NCI-H446 (cell line): ENCODE measurements at places on chromosomes 1 and 21.

DNA sequence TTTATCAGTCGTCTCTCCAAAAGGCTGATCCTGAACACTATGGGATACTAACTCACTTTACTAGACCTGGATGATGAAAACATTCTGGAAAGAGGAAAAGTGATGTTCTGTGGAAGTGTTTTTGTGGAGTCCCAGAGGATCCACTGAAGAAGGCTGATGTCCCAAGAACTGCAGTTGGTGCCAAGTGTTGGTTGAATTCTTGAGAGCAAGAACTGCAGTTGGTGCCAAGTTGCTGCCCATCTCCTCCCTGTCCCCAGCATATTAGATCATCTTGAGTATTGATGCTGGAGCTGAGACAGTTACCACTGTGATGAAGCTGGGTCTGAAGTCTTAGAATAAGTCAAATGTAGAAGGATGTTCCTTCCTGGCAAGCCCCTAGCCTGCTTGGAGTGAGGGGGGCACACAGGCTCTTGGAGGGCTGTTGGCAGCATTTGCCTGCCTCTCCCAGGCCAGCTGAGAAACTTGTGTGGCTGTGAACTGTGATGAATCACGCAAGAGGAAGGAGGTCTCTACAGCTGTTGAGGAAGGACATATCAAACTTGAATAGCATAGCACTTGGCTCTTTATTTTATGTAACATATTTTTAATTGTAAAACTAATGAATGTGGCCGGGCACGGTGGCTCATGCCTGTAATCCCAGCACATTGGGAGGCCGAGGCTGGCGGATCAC lies 48.1 kb downstream of the DNAJC6 start:
- peak; percentile 49 for DNase-seq

- no peak for DNase-seq
Observed at GRCh38 chr1:180247580-180247979, 17.5 kb downstream of the LHX4 start.

DNA sequence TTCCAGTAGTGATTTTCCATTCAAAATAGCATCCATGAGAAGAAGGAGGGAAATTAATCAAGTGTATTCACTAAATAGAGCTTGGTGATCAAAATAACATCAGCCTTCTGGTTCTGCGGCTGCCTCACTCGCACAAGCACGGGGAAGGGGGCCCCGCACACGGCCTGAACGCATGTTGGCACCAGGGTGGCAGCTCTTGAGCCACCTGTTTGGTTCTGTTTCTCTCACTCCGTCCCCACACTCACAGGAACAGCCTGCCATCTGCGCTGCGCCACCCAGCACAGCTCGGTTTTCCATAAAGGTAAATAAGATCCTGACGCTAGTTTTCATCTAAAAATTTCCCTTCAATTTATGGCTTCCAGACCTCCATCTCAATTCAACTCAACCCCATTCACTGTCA lies 49.4 kb downstream of the TIAM1 start:
- no peak for DNase-seq

DNA sequence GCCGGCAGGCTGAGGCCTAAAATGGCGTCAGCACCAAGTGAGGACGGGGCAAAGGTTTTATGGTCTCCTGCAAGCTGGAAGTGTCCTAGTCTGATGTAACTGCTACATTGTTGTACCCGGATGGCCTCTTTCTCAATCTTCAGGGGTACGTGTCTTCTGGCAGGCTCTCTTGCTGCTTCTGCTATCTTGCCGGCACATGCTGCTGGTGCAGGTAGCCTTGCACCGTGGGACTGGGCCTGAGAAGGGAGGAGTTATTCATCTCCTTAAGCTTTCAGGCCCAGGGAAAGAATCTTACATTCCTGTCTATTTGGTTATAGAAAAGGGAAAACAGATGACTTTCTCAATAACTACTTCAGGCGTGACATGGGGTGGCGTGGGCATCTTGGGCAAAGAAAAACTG lies 72.2 kb downstream of the ZNF678 start:
- DNase-seq, result no peak

DNA sequence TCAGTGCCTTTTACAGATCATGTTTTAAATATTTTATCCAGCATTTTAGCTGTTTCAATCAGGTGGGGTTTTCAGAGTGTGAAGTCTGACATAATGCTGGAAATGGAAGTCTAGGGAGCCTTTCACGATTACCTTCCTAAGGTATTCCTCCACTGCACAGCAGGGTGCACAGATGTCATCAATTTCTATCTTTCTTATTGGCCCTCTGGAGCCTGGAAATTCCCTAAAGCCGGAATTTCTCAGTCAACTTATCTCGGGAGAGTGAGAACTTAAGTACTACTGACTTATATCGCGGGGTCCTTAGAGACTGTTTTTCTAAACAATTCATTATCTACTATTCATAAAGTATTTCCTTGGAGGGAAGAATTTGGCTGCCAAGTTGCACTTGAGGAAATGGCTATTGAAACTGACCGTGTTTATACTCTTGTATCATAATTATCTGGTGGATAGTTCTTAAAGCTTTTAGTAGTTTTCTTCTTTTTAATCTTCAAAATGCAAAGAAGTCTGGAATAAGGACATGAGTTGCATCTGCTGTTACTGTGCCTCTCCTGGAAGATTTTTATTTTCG lies 311.8 kb upstream of the B3GALT2 start:
- DNase-seq, result no peak

DNA sequence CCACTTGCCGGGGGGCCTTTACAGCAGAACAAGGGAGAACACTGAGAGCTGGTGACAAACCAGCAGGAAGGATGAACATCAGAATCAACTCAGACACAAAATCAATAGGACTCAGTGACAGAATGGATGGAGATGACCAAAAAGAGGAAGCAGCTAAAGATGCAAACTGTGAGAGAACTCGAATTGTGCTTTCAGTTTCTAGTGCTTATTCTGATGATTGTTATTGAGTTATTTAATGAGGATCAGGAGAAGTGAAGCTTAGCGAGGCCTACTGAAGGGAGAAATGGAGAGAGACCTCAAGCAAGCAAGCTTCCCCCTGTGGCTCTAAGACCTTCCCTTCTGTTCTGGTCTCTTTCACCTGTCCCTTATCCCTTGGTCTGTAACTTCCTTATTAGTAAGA lies 30.3 kb upstream of the TMEM125 start:
- DNase-seq, result no peak

- no peak for DNase-seq
Observed at GRCh38 chr1:100394285-100394684, 42.0 kb downstream of the CDC14A start.

- DNase-seq, result no peak
Observed at GRCh38 chr21:32484706-32485380, 72.3 kb downstream of the EVA1C start.

GRCh38 chr21:14826630-14827029 lies 238.2 kb downstream of the NRIP1 start:
- no peak for DNase-seq

DNA sequence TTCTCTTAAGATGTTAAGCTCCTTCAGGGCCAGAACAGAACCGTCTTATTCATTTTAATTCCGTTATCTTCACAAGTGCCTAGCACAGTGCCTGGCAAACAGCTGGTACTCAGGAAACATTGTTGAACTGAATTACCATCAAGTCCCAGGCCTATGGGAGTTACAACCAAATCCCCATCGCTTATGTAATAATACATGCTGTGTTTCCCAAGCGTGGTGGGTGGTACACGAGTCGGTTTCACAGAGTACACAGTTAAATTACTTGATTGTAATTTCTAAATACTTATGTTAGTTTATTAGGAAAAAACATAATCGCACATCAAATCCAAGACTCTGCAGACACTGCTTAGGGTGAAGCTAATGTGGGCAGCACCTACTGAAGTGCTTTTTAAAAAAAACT lies 1.0 kb downstream of the ANGEL2 start:
- no peak for DNase-seq

- peak; percentile 96 for DNase-seq
Observed at GRCh38 chr1:18211764-18212163, 104.2 kb downstream of the IGSF21 start.

GRCh38 chr1:213684454-213684853 lies 303.3 kb upstream of the PROX1 start:
- no peak for DNase-seq

- DNase-seq, result no peak
Observed at GRCh38 chr1:169121146-169121923, 14.8 kb downstream of the ATP1B1 start.

GRCh38 chr1:114369930-114370329 lies 141.1 kb downstream of the TRIM33 start:
- no peak for DNase-seq

GRCh38 chr1:36751525-36751924 lies 268.8 kb upstream of the CSF3R start:
- no peak for DNase-seq

DNA sequence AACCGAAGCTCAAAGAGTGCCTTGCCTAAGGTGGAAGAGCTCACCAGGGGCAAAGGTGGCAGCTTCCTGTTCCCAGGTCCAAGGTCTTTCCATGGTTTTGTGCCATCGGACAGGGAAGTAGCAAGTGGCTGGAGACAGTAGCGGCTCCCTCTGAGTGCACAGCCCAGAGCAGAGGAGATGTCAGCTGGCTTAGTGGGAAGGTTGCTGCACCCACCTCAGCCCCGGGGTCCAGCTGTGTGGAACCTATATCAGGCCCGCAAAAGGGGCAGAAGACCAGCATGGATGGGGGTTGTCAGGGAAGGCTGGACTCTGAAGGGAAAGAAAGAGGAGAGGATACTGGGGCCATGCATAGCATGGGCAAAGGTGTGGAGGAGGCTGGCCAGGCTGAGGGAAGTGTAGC lies 6.8 kb downstream of the IKBKE start:
- no peak for DNase-seq

GRCh38 chr1:59043796-59044195 lies 253.1 kb upstream of the FGGY start:
- no peak for DNase-seq

DNA sequence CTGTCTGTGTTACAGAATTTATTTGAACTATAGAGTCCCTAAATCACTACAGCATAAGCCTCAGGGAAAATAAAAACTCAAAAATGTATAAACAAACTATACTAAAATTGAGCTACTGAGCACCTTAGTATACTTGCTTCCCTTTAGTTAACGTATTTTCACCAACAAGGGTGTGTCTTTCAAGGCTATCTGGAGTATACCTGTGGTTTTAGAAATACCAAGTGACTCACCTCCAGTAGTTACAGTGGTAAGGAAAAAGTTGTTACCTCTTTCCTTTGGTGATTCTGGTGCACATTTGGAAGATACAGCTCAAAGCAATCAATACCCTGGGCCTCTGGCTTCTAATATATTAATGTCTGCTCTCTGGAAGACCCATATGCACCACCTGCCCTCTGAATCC lies 68.0 kb upstream of the C1orf105 start:
- DNase-seq, result no peak

- no peak for DNase-seq
Observed at GRCh38 chr1:10947181-10947580, 65.3 kb upstream of the TARDBP start.

- DNase-seq, result no peak
Observed at GRCh38 chr1:1540090-1540817, at the start of gene TMEM240. TMEM240 (minus strand) TSS chr1:1540624; CDS start chr1:1540346, 278 bp downstream.

GRCh38 chr1:206945779-206946178 lies 487 bp downstream of the PIGR start:
- DNase-seq, result no peak

DNA sequence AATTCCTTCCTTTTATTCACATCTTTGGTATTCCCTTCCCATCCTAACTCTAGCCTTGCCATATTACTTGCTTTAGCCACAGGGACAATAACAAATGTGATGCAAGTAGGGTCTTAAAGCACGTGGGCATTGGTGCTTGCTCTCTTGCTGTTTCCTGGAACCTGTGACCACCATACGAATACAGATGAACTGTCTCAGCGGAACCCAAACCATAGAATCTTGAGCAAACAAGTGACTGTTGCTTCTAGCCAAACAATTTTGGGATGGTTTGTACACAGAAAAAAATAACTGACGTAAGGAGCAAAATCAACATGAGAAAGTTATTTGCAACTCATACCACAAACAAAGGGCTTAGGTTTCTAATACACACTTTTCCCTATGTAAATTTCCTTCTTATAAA lies 15.2 kb upstream of the VTCN1 start:
- DNase-seq, result no peak

DNA sequence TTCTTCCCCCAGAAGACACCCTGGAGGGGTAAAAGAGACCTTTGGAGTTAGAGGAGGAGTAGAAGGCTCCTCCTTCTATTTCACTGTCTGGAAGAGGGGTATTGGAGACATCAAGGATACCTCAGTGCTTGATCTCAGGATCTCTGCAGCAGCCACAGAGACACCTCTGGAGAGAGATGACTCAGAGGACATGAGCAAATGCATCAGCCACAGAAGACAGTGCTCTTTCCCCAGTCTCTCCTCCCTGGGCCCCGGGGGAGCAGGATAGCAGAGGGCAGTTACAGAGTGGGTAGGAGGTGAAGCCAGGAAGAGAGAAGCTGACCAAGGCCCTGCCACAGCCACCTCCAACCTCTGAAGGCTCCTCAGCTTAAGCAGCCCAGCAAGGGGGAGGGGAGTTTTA lies 15.3 kb upstream of the TEDDM1 start:
- DNase-seq, result no peak

GRCh38 chr1:192943522-192943921 lies 115.6 kb downstream of the UCHL5 start:
- no peak for DNase-seq

DNA sequence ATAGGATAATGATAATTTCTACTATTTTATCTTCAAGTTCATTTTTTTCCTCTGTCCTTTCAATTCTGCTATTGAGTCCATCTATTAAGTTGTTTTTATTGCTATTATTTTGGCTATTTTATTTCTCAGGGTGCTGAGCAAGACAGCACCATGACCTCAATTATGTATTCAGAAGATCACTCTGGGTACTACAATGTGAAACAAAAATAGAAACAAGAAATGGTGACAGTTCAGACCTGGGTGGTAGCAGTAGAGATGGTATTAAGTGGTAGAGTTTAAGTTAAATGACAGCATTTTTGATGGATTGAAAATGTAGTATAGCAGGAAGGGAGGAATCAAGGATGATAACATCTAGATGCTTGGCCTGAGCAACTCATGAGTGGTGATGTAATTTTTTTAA lies 655.3 kb upstream of the PLXNA2 start:
- no peak for DNase-seq

- no peak for DNase-seq
Observed at GRCh38 chr1:59973719-59974118, 47.1 kb upstream of the CYP2J2 start.

GRCh38 chr1:39139723-39140360 lies 64.7 kb upstream of the MACF1 start:
- no peak for DNase-seq

DNA sequence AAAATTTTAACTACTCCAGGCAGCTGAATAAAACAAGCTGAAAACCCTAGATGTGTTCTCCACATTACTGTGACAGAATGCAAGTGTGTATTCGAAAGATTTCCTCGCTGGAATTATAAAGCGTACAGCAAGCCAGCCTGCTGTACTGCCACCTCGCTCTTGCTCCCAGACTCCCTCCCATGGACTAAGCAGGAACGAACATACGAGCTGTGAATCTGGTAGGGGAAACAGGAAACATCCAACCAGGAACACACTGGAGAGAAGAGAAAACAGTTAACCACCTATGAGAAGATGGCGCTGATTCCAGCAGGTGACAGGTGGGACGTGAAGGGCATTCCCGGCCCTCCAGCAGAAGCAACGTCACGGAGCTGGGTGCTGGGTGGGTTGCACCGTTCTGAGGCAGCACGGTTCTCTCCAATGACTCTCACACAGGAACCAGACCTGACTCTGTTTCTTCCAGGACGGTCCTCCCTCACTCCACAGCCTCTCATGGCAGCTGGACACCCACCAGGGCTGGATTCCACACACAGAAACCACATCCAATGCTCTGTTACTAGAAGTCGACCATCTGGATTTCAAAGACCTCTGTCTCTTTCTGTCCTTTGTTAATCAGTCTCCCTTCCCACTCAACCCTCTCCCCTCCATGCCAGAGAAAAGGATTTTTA lies 219.2 kb downstream of the RERE start:
- peak; percentile 50 for DNase-seq
